Stimulated activated CD8-positive, alpha-beta memory T cell treated with anti-CD3 and anti-CD28 coated beads, Interleukin-7, amount 100 ng/mL, for 48 hours (primary cell): ENCODE measurements at places on chromosomes 6 and 20.

DNA sequence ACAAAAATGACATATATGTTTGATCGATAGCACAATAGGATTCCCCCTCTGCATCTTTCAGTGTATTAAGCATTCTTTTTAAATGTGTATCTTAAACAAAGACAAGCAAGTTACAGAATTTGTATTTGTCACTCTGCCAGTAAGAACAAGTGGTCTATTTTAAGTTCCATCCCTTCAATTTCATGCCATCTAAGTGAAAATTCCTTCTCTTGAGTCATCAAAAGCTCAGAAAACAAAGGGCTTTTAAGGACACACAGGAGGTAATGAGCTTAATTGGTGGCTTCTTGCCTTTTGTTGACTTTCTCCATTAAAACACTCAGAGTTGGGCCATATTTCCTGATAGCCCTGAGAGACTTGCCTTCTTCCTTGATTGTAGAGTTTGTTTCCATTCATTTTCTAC lies 547.8 kb downstream of the TENT5A start:
- DNase-seq = no peak

DNA sequence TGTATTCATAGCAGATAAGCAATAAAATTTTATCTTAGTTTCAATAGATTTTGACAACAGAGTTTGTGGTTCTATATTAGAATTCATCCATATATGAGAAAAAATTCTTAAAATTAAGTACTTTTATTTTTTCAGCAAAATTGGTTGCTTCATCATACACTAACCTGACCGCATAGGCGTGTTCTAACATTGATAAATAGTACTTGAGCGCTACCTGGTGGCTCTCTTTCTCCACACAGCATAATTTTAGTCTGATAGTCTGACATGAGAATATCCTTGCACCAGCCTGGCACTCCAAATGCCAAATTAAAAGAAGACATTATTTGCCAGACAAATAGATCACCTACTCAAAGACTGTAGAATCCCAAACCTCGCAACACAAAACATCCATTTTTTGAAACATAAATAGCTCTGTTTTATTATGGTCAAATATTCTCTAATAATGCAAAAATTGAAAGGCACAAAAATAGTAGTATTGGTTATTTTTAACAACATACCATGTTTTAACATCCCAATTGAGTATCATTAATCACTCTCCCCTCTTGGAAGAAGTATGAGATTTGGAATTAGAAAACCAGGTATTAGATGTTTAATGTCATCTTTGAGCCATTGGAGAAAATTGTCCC lies 33.0 kb upstream of the FILIP1 start:
- no peak for DNase-seq

- no peak for DNase-seq
Measured at GRCh38 chr6:119440953-119441352, 91.4 kb upstream of the MAN1A1 start.

- DNase-seq = no peak
Measured at GRCh38 chr20:22576273-22576672, 8.1 kb downstream of the FOXA2 start.

DNA sequence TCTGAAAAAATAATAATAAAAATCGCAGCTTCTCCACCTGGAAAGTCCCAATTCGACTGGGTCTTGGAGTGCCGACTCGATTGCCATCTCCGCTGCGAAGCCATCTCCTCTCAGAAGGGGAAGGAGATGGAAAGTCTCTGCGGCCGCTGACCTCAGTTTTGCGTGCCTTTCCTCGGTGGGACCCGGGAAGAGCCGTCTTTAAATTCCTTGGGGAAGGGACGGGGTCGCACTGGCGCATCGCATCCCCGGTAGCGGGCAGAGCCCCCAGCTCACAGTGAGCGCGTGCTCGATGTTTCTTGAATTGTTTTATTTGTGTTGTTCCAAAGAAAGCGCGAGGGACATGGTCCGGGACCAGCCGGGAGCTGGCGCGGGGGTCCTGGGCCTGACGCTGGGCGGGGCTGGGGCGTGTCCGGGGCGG lies 270 bp upstream of the TIAM2 start:
- no peak for DNase-seq

GRCh38 chr20:55095745-55096400 lies 620.5 kb downstream of the DOK5 start:
- no peak for DNase-seq

- peak; percentile 21 for DNase-seq
Measured at GRCh38 chr6:46090115-46091079, 39.4 kb upstream of the ENPP4 start.

DNA sequence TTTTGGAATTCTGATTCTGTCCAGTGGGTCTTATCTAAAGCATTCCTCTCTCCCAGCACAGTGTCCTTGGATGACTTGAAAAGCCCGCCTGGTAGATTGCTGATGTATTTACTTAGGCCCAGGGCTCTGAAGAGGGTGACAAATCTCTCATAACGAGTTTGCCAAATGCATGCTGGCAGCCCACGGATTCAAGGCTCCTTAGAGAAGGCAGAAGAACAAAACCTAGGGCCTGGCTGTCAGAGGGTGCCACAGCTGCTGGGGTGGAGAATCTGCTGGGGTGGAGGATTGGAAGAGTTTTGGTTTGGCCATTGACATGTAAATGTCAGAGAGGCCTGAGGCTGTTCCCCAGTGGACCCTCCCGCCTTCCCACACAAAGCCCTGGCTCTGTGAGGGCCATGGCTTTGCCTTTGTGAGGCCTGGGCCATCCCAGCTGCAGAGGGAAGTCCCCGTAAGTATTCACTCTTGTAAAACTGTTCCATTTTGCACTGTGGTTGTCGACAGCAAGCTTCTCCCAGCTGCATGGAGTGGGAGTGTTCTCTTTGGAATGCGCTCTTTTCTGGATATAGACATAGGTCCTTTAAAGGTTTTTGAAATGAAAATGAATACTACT lies 50.3 kb downstream of the ANKRD6 start:
- DNase-seq = no peak

- no peak for DNase-seq
Measured at GRCh38 chr6:147207837-147208754, 3.9 kb downstream of the STXBP5 start.

- peak; percentile 46 for DNase-seq
Measured at GRCh38 chr6:30325873-30326525, 728 bp upstream of the TRIM39 start.
